ENCODE measurements at places on chromosomes 1 and 21.

GRCh38 chr1:160069460-160070231, at the start of gene KCNJ10:
TSS of gene KCNJ10 (minus strand) at chr1:160070160. CDS start at chr1:160042532, 27,628 bp downstream.
- no peak for DNase-seq

- no peak for DNase-seq
Measured at GRCh38 chr21:29056005-29056404, 17.4 kb downstream of the CCT8 start.

DNA sequence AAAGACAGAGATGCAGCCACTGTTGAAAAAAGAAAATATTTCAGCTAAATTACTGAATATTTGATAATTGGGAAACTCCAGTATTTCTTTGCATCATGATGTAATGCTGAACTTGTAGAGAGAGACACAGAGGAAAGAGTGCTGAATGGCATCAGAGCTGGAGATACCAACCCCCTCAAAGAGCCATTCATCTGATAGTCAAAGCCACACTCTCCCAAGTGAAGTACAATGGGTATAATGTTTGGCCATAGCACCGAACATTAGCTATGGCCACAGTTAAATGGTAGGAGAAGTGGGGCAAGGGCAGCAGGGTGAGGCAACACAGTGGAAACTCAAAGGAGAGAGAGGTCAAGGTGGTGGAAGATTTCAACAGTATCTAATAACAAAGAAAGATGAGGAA, 107.5 kb upstream of the TNFSF4 start:
- no peak for DNase-seq

DNA sequence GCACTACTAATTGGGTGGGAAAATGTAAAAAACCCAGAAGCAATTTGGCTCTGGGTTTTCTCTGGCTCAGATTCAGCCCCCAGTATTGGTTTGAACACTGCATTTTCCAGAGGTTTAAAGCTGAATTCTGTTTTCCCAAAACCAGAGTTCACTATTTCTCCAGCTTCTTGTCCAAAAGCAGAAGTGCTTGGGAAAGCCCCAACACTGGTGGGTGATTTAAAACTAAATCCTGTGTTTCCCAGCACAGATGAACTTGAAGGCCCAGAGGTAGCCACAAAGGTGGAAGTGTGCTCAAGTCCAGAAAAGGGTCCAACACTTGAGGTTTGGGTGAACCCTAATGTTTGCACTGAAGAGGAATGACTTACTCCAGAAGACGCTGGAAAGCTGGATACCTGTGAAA, 678 bp downstream of the MCM3AP start:
- DNase-seq = no peak

GRCh38 chr1:172278478-172278877, 142.0 kb upstream of the C1orf105 start:
- DNase-seq = no peak

DNA sequence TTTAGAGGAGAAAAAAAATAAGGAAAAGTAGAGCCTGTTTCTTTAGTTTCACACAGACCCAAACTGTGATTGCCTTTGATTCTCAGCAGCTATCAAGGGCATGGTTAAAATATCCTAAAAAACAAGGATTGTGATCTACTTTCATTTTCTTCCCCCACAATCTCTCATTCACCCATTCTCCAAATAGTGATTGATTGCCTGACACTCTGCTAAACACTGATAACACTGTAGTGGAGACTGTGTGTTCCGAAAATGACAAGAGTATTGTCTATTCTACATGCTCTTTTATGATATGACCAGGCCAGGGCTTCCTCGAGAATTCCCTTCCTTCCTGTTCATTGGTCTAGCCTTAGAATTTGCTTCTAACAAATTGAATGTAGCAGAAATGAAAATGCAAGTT, 40.2 kb downstream of the PRMT6 start:
- no peak for DNase-seq

DNA sequence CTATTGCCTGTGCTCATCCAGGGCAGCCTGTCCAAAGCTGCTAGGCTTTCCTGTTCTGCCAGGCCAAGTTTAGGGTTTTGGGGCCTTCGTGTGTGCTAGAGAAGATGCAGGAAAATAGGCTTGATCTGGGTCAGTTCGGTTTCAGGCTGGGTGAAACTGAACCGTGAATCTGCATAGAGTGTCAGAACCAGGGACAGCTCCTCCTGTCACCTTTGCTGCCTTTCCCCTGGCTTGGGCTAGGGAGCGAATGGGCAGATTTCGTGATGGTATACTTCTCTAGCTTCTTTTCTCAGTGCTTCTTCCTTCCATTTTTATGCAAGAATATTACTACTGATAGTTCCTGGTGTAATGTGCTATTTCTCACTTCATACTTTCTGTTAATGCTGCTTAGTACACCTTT, 6.0 kb upstream of the AGO1 start:
- no peak for DNase-seq

DNA sequence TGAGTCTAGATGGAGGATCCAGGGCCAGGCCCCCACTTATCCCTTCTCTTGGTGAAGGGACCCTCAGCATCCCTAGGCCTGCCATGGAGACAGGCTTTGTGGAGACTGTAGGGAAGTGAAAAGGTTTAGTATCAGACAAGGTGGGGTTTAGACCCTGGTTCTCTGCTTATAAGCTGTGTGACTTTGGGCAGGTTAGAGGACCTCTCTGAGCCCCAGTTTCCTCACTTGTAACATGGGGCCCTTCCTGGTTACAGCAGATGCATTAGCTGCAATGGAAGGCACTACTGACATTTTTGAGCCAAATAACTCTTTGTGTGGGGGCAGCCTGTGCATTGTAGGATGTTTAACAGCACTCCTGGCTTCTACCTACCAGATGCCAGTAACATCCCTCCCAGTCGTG, 22.7 kb downstream of the PADI2 start:
- DNase-seq = no peak

DNA sequence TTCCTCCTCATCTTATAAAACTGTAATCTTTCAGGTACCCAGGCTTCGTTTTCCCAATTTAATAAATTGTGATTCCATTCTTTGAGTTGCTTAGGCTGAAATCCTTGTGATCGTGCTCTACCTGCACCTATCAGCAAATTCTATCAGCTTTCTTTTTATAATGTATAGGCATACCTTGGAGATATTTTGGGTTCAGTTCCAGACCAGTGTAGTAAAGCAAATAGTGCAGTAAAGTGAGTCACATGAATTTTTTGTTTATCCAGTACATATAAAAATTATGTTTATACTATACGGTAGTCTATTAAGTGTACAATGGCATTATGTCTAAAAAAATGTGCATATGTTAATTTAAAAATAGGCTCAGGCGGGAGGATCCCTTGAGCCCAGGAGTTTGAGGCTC, 5.5 kb downstream of the SWT1 start:
- no peak for DNase-seq

- DNase-seq = peak; percentile 99
Measured at GRCh38 chr1:153963030-153963849, at the start of gene SLC39A1. TSS of gene SLC39A1 (minus strand) at chr1:153963537. CDS start at chr1:153962715, 822 bp downstream.

DNA sequence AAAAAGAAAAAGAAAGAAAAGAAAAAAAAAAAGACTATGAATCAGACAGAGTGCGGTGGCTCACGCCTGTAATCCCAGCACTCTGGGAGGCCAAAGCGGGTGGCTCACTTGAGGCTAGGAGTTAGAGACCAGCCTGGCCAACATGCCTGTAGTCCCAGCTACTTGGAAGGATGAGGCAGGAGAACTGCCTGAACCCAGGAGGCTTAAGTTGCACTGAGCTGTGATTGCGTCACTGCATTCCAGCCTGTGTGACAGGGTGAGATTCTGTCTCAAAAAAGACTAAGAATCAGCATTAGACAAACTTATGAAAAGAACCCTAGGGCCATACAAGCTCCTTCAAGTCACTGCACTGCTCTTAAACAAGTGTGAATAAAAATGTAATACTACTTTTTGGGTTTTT, 16.9 kb downstream of the PSMB4 start:
- no peak for DNase-seq

GRCh38 chr1:35605867-35606182, 32.7 kb downstream of the TFAP2E start:
- no peak for DNase-seq

GRCh38 chr21:35028451-35028978, 20.6 kb downstream of the RUNX1 start:
- no peak for DNase-seq

GRCh38 chr1:181112071-181112929, 23.8 kb downstream of the IER5 start:
- no peak for DNase-seq

- no peak for DNase-seq
Measured at GRCh38 chr1:240499012-240499411, 112.9 kb downstream of the GREM2 start.

GRCh38 chr1:55204997-55205396, 10.2 kb downstream of the USP24 start:
- no peak for DNase-seq
